ENCODE measurements at places on chromosomes 1 and 21.

- DNase-seq, result peak; percentile 49
These were observed 149.9 kb downstream of the OLFM3 start for GRCh38 chr1:101846820-101847219.

DNA sequence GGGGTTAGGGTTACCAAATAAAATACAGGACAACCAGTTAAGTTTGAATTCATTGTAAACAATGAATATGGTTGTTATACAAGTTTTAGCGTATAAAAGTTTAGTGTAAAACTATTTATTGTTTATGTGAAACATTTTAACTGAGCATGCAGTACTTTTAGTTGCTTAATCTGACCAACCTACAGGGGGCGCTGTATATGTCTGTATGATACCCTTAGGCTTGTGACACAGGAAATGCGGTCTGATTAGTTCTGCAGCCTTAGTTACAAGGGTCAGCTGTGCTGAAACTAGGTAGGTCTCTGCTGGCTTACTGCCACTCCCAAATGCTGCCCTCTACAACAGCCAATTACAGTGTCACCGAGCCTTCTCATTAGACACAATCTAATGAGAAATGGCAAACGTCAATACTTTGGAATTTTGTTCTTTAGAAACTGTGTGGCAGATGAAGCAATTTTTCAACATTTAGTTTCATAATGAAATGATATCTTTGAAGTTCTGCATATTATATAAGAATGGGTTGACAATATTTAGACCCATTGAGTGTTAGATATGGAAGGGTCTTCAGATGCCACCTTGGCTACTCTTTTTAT is 56.2 kb downstream of the NTNG1 start:
- DNase-seq, result no peak

GRCh38 chr21:42724226-42724920 is 71.0 kb downstream of the PDE9A start:
- no peak for DNase-seq

DNA sequence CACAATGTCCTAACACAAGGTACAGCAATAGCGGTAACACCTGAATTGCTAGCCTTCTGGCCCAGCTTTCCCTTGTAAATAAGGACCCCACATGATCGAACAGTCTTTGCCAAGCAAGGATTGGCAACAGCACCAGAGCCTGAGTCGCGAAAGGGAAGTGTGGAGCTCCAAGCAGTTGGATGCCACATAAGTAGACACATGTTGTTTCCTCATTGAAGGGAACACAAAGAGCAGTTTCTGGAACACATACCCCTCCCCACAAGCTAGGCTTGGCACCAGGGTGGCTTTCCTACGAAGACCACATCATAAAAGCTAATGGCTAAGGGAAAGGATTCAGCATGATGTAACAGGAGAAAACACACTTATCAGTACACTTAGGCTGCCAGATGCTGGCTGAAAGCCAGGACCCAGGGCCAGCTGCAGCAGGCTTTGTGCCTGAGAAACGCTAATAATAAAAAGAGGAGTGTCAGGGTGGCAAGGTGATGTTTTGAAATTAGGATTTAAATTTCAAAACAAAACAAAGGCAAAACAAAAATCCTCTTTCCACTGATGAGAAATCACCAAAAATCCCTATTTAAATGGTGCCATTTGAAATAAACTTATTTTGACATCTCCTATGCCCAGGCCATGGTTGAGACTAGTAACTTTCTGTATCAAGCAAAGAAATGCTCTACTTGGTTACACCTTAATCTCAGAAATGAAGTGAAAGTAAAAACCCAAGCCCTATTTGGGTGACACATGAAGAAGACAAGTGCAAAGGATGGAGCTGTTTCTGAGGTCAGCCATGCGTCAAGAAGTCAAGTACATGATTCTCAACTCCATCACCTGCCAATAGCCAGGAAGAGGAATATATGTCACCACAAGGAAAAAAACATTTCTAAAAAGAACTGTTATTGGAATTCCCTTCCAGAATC is 11.9 kb upstream of the CPLANE2 start:
- DNase-seq, result peak; percentile 76

GRCh38 chr1:81430236-81430938 is 370.3 kb upstream of the ADGRL2 start:
- no peak for DNase-seq

GRCh38 chr1:67659229-67659628 is 25.8 kb upstream of the GADD45A start:
- DNase-seq, result no peak

GRCh38 chr21:34722684-34723300 is 54.0 kb downstream of the CLIC6 start:
- no peak for DNase-seq

- DNase-seq, result no peak
These were observed 51.8 kb downstream of the EDN2 start for GRCh38 chr1:41432481-41433280.

GRCh38 chr1:35316264-35316663 is 47.8 kb downstream of the ZMYM4 start:
- DNase-seq, result no peak

DNA sequence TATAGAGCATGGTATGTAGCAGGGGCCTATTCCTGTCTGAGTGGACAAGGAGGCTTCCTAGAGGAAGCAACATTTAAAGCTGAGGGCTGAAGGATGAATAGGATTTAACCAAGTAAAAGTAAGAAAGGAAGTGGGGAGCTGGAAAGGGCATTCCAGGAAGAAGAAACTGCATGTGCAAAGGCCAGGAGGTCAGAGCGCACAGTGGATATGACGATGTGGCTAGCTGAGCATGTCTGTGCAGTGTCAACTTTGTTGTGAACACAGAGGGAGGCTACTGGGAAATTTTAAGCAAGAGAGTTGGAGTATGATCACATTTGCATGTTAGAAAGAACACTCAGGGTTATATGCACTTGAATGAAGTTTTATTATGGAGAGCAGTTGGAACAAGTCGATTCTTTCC is 28.6 kb upstream of the JUN start:
- no peak for DNase-seq

GRCh38 chr21:24375201-24375600 is 1232.1 kb downstream of the MRPL39 start:
- DNase-seq, result no peak

DNA sequence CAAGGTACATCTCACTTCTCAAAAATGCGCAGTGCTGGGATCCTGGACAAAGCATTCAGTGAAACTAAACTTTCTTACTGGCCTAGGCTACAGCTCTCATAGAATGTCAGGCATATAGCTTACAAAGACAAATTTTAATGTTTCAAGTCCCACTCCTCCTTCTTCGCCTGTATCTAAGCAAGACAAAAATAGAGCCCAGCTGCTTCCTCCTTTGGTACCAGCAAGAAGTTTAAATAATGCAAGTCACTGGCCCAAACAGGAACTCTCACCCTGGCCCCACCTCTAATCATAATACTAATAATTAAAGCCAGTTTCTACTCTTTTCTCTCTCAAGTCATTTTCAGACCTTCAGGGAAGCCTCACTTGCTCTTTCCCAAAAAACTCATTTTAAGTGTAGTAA is 1267.9 kb downstream of the MRPL39 start:
- DNase-seq, result no peak

DNA sequence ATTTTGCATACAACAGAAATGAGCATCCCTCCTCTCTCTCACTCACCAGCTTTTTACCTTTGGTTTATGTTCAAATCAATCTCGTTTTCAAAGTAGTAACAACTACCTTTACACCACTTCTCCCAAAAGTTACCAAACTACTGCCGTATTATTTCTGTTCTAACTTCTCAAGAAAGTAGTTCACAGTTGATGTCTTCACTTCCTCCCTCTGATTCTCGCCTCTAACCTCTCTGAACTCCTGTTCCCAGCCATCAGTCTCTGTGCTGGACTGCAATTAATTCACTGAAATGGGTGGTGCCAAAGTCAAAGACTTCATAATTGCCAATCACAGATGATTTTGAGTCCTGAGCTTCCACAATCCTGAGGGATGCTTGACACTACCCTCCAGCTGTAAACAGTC is 54.0 kb downstream of the ZNF281 start:
- DNase-seq, result no peak

DNA sequence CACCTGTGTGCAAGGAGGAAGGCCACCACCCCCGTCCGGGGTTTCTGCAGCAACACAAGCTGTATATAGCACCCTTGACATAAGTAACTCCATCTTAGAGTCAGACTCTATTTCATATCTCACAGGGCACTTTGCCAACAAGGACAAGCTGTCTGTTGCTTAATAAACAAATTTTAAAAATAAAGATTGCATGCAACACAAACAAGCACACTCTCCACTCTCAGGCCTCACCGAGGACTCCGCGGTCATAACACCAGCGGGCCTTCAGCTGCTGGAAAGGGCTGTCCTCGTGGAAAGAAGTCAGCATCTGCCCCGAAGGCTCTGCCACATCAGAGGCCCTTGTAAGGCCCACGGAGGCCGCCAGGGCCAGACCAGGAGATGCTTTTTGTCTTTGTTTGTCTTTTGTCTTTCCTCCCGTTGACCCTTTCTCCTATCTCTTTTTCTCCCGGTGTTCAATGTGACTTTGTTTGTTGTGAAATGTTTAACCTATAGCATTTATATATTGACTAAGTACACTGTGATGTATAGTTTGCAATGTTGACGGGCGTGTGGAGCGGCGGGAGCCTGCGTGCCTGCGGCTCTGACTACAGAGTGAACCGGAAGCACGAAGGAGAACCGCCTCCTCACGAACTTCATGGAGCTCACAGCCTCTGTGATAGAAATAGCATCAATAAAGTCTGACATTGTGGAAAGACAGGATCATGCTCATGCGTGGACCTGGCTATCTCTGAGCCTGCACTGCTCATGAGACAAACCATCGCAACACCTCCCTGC is 24.1 kb downstream of the MEGF6 start:
- DNase-seq, result no peak
